ENCODE measurements at places on chromosomes 1 and 21.

GRCh38 chr1:105686026-105686425 is 1370.4 kb upstream of the PRMT6 start:
- DNase-seq = no peak

GRCh38 chr1:88678405-88678804 is 5.7 kb upstream of the PKN2 start:
- no peak for DNase-seq

DNA sequence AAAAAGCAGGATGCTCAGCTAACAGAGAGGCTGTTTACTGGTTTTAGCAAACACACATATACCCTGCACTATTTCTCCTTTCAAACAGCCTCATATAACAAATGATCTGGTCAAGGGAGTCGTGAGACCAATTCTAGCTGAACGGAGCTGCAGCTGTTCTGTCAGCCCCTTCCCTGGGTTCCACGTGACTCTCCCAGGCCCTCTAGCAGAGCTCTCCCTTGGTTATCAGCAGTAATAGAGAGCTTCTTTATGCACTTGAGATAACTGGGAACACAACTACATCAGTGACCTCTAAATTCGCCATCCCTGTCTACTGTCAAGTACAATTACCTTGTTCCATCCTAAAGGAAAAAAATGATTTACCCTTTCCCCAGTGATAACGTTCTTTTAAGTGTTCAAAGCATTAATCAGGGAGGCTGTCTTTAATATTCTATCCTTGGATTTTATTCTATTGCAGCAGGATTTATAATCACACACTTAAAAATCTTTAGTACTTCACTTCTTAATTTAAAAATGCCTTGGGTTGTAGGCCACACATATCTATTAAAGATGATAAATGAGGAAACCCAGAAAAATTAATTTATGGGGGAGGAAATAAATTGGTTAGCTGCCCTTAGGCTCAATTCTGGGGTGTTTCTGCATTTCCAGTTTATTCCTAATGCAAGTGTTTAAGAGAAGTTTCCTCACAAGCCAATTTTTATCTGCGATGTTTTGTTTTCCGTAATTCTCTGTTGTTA is 28.2 kb downstream of the PTGER3 start:
- no peak for DNase-seq

DNA sequence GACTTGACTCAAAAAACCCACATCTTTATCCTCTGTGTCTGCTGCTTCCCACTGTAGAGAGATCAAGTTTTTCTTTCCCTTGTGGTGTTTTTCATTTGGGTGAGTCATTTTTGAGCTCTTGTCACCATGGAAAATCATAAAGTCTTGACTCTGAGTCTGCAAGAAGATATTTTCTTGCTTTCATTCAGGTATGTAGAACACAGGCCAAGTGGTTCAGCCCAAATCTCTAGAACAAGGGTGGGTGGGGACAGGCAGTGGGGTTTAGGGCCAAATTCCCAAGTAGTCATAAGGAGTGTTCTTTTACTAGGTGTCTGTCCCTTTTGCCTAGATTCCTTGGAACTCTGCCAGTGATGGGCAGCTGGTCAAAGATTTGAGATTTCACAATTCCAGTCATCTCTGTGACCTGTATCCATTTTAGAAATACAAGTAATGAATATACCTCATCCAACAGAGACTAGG is 21.5 kb upstream of the ARHGAP29 start:
- peak; percentile 29 for DNase-seq

DNA sequence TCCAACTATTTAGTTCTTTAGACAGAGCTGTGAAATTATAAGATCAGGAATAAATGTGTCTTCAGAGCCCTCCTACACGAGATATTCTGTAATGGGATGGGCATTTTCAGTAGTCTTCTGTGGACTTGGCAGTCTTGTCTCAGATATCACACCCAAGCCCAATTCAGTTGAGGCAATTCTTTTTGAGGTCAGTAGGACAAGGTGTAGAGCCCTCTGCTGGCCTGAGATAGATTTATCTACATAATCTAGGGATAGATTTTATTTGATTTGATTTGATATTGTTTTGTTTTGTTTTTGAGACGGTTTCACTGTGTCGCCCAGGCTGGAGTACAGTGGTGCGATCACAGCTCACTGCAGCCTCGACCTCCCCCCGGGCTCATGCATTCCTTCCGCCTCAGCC is 77.5 kb downstream of the FMN2 start:
- DNase-seq = no peak

DNA sequence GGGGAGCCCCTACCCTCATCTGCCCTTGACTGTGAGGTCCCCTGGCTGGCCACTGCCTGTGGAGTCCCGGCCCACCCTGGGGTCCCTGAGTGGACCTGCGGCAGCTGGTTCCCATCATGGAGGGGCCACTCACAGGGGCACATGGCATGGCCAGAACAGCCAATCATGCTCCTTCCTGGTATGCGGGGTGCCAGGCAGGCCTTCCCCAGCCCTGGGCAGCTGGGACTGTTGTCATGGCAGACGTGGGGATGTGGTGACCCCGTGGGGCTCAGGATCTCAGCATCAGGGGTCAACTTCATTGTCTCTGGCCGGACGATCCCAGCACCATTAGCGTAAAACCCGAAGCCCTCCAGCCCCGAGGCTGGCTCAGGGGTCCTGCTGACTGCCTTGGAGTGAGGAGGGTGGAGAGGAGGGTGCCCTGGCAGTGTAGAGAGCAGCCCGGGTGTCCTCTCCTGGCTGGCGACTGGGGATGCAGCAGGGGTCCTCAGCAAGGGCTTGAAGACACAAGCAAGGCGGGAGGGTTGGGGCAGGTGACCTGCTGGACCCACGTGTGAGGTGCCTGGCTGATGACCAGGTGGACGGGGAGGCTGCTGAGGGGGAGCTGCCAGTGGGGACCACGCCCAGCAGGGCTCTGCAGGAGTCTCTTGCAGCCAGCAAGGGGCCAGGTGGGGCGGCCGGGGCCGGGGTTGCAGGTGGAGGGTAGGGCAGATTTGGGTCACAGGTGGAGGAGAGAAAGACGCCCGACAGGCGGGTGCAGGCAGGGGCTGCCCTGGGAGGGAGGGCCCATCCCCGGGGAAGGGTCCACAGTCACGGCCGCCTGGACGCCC is 45.1 kb downstream of the TRIM11 start:
- no peak for DNase-seq

GRCh38 chr1:168957818-168958217 is 148.7 kb upstream of the ATP1B1 start:
- DNase-seq = no peak

DNA sequence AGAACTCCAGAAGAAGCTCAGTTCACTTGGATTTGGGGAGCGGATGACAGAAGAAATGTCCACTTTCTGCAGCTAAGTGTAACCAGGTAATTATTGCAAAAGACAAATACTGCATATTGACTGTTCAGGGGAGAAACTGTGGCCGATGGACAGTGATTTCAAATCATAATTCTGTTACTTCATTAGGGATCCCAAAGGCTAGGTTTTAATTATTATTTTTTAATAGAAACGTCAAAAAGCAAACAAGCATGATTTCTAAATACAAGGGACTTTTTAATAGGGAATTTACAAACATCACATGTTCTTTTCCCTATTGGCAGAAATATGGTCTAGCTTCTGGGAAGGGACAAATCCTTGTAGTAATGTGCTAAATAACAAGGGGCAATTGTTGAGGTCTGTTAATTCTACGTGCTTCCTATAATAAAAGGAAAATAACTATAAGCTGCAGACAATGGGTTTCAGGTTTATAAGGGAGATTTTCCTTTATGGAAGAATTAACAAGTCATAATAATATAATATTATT is 15.5 kb downstream of the DIPK1A start:
- no peak for DNase-seq

DNA sequence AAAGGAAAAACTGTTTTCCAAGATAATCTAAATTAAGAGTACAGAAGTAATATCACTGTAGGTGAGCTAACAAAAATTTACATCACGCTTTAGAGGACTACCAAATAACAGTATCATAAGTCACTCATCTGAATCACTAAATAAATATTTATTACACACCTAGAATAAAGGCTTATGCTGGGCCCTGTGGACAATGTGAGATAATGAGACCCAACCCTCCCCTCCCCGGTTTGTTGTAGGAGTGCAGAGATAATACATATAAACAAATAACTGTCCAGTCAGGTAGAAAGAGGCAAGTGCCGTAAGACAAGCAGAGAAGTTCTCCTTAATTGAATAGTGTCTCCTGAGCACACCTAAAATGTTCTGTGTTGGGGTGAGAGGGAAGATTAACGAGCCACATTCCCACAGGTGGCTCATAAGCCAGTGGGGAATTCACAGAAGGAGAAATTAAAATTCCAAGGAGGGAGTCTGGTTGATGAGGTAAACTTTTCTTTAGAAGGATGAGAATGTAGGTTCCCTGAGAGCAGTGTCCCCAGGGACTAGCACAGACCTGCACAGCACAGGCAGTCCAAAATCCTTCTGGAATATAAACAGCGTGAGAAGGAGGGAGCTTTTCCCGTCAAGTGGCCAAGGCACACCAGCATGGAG is 241.4 kb downstream of the NFIA start:
- no peak for DNase-seq

DNA sequence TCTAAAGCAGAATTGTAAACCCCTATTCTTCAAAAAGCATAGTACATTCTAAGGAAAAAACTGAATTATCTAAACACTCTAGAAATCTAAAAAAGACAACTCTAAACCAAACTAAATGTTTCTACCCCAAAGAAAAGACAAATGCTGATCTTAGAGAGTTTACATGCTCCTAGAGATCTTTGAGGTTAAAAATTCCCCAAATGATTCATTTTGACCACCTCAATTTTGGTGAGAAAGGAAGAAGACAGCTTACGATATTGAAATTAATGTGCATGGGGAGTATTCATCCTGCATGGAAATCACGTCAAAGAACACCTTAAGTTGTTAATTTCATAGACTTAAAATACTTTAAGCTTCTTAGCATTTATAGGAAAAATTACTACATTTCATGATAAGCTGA is 377.8 kb upstream of the RUNX1 start:
- DNase-seq = no peak

GRCh38 chr1:99590578-99591209 is 55.2 kb upstream of the PALMD start:
- DNase-seq = peak; percentile 69

- peak; percentile 89 for DNase-seq
Observed at GRCh38 chr1:168225476-168226190, at the start of gene SFT2D2. Gene SFT2D2 (plus strand): TSS chr1:168226004. CDS start chr1:168226080, 76 bp downstream.

DNA sequence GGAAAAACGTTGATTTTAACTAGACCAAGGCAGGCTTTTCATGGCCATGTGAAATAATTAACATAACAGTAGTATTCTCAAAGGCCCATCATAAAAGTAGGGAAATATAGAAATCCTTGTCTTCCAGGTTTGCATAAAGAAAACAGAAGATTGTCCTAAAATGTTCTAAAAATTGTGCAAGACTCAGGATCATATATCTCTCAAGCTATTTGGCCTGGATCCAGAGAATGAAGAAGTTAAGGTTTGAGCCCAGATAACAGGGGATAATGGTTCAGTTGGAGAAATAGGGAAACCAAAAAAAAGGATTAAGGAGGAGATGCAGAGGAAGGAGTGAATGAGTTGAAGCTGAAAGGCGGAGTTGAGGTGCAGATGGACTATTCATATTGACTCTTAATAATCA is 555.5 kb upstream of the NR5A2 start:
- DNase-seq = no peak

GRCh38 chr1:4593106-4593505 is 61.3 kb upstream of the AJAP1 start:
- DNase-seq = no peak

- DNase-seq = no peak
Observed at GRCh38 chr1:229248821-229249817, 21.8 kb upstream of the RAB4A start.

GRCh38 chr1:114154963-114155322 is 1.3 kb upstream of the SYT6 start:
- peak; percentile 53 for DNase-seq

- no peak for DNase-seq
Observed at GRCh38 chr1:22717037-22717760, 6.6 kb downstream of the EPHB2 start.

GRCh38 chr21:26050857-26051256 is 119.7 kb downstream of the APP start:
- no peak for DNase-seq

- DNase-seq = no peak
Observed at GRCh38 chr1:157292302-157292701, 154.1 kb upstream of the ETV3 start.

- no peak for DNase-seq
Observed at GRCh38 chr1:198399452-198399851, 141.0 kb downstream of the ATP6V1G3 start.

DNA sequence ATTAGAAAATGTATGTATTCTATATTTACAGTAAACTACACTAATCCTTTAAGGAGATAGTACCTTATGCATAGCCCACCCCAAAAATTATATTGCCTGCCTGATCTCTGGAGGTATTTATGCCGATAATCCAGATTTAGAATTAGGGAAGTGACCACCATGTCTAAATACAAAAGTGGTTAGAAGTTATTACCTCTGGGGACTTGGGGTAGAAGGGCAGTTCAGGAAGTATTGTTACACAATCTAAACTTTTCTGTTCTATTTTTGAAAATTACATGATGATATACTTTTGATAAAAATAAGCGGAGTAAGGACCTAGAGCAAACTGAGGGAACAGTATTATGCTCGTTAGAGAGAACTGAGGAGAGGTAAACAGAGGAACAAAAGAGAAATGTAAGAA is 90.5 kb upstream of the ZP4 start:
- no peak for DNase-seq

- no peak for DNase-seq
Observed at GRCh38 chr1:98662356-98662670, 792 bp downstream of the SNX7 start.

GRCh38 chr1:164308101-164308500 is 250.9 kb upstream of the PBX1 start:
- DNase-seq = no peak

DNA sequence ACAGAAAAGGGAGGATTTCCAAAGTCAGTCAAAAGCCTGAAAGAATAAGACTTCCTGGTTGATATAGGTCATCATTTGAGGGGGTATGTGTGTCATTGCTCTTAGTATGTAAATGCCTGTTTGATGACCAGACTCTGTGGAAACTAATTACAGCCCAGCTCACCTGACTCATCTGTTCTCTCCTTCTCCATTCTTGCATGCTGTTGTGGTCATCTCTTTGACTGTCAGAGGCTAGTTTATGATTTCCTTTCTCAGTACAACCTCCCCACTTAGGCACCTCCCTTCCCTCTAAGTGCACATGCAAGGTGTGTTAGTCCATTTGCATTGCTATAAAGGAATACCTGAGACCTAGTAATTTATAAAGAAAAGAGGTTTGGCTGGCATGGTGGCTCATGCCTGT is 2.4 kb upstream of the C1orf116 start:
- DNase-seq = no peak

- no peak for DNase-seq
Observed at GRCh38 chr1:162248854-162249535, 127.7 kb downstream of the SPATA46 start.

DNA sequence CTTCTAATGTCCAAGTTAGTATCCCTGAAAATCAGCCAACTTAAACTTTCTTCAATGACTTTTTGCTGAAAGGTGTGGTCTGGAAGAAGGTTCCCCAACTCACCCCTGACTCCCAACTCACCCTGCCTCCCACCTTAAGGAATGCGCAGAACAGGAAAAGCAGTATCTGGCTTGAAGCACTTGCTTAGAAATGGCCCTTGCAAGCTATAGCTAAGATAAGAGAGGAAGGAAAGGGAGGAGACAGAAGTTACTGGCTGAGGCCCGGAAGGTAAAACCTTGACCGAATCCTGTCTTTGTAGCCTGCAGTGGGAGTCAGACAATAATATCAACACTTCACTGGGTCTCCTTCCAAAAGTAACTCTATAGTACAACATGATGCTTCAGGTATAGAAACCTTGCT is 2.9 kb downstream of the CYYR1 start:
- DNase-seq = no peak

Measured in right hindlimb (tissue), 1 donor.